Thymus (tissue), 14 donors: ENCODE measurements at places on chromosomes 4 and X.
A peak's percentile ranks its signal among the peaks of the same experiment; 100 is the strongest.

GRCh38 chr4:179768996-179769395 lies 2326.8 kb upstream of the AGA start:
- H3K27ac ChIP-seq = no peak overlapping the region
- no peak for DNase-seq
- H3K27me3 ChIP-seq = no peaks in the 10 kb centered on the region

GRCh38 chr4:59570860-59571476 lies 1629.2 kb upstream of the ADGRL3 start:
- no peaks in the 10 kb centered on the region for H3K27me3 ChIP-seq
- no peaks in the 10 kb centered on the region for H3K36me3 ChIP-seq
- no peak overlapping the region for H3K4me3 ChIP-seq
- H3K4me1 ChIP-seq = no peaks in the 10 kb centered on the region

- no peak overlapping the region for H3K4me3 ChIP-seq
- H3K36me3 ChIP-seq = no peaks in the 10 kb centered on the region
- no peak overlapping the region for H3K27ac ChIP-seq
- DNase-seq = no peak
Measured at GRCh38 chr4:105186701-105187161, 40.1 kb downstream of the TET2 start.

- no peaks in the 10 kb centered on the region for H3K36me3 ChIP-seq
- DNase-seq = no peak
- H3K4me1 ChIP-seq = no peaks in the 10 kb centered on the region
- H3K4me3 ChIP-seq = no peak overlapping the region
- no peak overlapping the region for H3K27ac ChIP-seq
- H3K27me3 ChIP-seq = no peaks in the 10 kb centered on the region
Measured at GRCh38 chrX:116824785-116825184, 362.0 kb upstream of the CT83 start.

GRCh38 chr4:162458051-162458450 lies 294.3 kb upstream of the FSTL5 start:
- H3K36me3 ChIP-seq = no peaks in the 10 kb centered on the region
- H3K27ac ChIP-seq = no peak overlapping the region
- no peak for DNase-seq
- no peak overlapping the region for H3K4me3 ChIP-seq
- no peaks in the 10 kb centered on the region for H3K27me3 ChIP-seq
- no peaks in the 10 kb centered on the region for H3K4me1 ChIP-seq

GRCh38 chr4:127425202-127425845 lies 207.4 kb upstream of the INTU start:
- no peaks in the 10 kb centered on the region for H3K36me3 ChIP-seq
- DNase-seq = no peak
- no peak overlapping the region for H3K27ac ChIP-seq
- H3K27me3 ChIP-seq = no peaks in the 10 kb centered on the region

DNA sequence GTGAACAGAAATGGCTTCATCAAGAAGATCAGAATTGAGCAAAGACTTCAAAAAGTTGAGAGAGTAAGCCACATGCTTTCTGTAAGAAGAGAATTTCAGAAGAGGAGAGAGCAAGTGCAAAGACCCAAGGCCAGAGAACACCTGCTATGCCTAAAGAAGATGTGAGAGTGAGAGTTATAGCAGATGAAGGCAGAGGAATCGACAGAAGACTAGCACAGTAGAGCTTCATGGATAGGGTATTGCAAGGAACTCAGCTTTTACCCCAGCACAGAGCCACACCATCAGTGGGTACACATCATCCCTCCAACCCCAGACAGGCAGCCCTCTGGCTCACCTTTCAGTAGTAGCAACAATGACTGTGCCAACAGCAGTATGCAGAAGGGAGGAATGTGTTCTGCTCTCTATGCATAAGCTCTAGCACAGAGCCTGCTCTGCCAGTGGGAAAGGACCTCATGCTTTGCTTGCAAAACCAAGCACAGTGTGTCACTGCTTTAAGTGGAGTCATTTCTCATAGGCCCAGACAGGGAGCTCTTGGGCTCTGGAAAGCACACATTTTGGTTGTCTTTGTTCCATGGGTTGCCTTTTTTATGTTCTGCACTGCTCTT lies 318.6 kb downstream of the NAF1 start:
- no peak overlapping the region for H3K4me3 ChIP-seq
- no peak for DNase-seq

- no peaks in the 10 kb centered on the region for H3K36me3 ChIP-seq
- no peak overlapping the region for H3K4me3 ChIP-seq
- peak; percentile 0 for DNase-seq
Measured at GRCh38 chrX:77160301-77160700, 286.9 kb upstream of the FGF16 start.

GRCh38 chr4:91909963-91910362 lies 393.8 kb upstream of the GRID2 start:
- no peak overlapping the region for H3K27ac ChIP-seq
- no peak overlapping the region for H3K4me3 ChIP-seq
- H3K36me3 ChIP-seq = no peaks in the 10 kb centered on the region
- no peaks in the 10 kb centered on the region for H3K4me1 ChIP-seq

GRCh38 chr4:56550642-56551041 lies 45.1 kb downstream of the ARL9 start:
- no peak overlapping the region for H3K4me3 ChIP-seq
- no peak overlapping the region for H3K27ac ChIP-seq
- no peaks in the 10 kb centered on the region for H3K36me3 ChIP-seq
- DNase-seq = no peak
- no peaks in the 10 kb centered on the region for H3K27me3 ChIP-seq

DNA sequence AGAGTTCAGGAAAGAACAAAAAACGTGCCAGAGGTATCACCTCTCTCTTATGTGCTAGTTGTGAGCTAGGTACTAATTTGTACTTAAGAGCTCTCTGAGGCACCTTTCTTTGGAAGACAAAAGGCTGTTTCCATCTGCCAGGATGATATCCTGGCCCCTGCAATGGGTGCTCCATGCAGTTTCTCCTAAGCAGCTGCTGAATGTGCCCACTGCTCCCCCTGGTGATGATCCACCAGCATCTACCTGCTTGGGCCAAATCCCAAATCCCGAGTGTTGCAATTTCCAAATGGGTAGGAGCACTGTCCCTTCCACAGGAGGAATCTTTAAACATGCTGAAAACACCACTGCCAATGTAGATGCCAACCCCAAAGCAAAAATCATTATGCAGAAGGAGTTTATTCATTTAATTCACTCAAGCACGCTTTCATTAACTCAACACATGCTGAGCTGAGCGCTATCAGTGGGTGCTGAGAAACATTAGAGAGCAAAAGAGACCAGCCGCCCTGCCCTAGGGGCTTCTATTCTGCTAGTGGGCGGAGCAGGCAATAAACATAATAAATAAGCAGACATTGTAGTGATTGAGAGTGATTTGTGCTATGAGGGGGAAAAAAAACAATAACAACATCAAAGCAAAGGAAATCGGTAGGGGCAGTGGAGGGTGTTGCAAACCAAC lies 69.6 kb upstream of the C4orf50 start:
- no peaks in the 10 kb centered on the region for H3K4me1 ChIP-seq
- H3K27ac ChIP-seq = no peak overlapping the region
- DNase-seq = no peak
- H3K27me3 ChIP-seq = no peaks in the 10 kb centered on the region

DNA sequence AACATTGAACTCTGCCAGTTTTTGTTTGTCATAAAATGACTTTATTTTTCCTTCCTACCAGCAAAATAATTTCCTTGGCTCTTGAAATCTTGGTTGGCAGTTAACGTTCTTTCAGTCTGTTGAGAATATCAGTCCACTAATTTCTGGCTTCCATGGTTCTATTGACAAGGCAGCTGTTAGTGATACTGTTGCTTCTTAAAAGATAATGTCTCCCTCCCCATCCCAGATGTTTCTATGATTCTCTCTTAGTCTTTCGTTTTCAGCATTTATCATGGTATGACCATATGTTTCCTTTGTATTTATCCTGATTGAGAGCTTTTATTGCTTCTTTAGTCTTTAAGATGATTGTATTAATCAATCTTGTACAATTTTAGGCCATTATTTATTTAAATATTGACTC lies 81.1 kb upstream of the STK26 start:
- no peak overlapping the region for H3K27ac ChIP-seq
- H3K27me3 ChIP-seq = no peaks in the 10 kb centered on the region
- no peaks in the 10 kb centered on the region for H3K36me3 ChIP-seq
- no peak for DNase-seq

DNA sequence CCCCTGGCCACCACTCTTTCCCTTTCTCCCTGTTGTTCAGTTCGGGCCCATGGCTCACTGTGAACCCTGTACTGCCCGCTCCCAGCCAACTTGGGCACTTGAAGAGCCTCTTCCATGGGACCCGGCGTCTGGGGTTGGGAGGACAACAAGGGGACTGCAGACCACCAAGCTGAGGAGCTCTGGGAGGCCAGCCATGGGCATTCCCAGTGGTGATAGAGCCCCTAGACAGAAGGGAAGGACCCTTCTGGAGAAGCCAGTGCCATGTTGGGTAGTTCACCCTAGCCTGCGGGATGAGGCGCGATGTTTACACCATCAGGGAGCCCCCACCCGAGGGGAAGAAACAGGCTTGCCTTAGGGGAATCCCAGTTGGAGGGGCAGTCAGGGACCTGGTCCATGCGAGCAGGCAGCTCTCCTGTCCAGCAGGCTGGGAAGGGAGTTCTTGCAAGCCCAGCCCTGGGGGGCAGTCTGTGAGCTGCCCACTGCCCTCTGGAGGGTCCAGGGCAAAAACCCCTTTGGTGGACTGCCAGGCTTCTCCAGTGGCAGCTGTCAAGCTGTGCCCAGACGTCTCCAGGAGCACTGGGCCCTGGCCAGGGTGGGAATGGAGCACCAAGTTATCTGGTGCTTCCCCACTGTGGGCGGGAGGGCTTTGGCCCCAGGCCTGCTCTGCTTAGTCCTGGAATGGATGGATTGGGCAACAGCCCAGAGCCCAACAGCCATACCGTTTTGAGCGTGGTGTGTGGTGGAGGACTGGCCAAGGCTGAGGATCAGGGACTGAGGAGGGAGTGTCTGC lies 23.7 kb upstream of the UBA1 start:
- no peak for DNase-seq
- no peaks in the 10 kb centered on the region for H3K4me1 ChIP-seq
- H3K27ac ChIP-seq = no peak overlapping the region
- no peaks in the 10 kb centered on the region for H3K27me3 ChIP-seq

DNA sequence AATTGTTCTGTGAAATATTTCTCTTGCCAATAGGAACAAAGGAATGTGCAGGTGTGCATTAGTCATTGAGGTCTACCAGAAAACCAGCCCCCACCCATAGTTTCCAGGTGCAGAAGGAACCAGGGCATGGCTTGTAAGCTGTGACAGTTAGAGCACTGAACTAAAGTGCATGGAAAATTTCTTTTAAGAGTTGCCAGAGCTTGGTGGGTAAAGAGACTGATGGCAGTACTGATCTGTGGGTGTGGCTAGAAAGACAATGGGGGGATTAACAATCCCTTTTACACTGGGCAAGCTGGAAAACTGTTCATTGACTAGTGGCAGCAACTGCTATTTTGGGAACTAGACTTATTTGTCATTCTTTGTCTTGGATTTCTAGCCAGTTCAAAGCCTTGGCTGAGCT lies 326.9 kb downstream of the PCDH19 start:
- H3K4me3 ChIP-seq = no peak overlapping the region
- no peaks in the 10 kb centered on the region for H3K36me3 ChIP-seq
- no peaks in the 10 kb centered on the region for H3K4me1 ChIP-seq
- no peaks in the 10 kb centered on the region for H3K27me3 ChIP-seq

DNA sequence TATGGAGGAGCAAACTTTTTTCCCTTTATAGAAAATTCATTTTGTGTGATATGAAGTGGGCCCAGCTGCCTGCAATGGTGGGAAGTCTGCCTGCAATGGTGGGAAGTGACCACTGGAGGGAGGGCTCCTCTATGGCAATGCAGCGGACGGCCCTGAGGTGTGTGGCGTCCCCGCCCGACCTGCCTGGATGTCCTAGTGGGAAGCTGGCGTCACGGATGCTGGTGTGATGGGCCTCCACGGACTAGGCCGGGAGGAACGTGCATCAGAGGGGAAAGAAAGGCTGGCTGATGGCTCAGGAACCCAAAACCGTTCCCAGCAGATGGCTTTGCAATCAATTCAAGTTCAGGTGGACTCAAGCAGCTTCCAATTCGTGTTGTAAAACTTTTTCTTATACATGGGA lies 177.9 kb downstream of the AFAP1 start:
- no peak overlapping the region for H3K27ac ChIP-seq
- H3K36me3 ChIP-seq = no peaks in the 10 kb centered on the region
- peaks cover 3% of the 10 kb centered on the region for H3K27me3 ChIP-seq
- H3K4me1 ChIP-seq = no peaks in the 10 kb centered on the region

- no peak overlapping the region for H3K27ac ChIP-seq
- DNase-seq = no peak
- no peaks in the 10 kb centered on the region for H3K36me3 ChIP-seq
- no peaks in the 10 kb centered on the region for H3K27me3 ChIP-seq
Measured at GRCh38 chrX:64437665-64438064, 42.4 kb upstream of the MTMR8 start.

- H3K27ac ChIP-seq = no peak overlapping the region
- no peaks in the 10 kb centered on the region for H3K4me1 ChIP-seq
- DNase-seq = no peak
- H3K27me3 ChIP-seq = no peaks in the 10 kb centered on the region
Measured at GRCh38 chr4:112201915-112202505, 29.6 kb upstream of the AP1AR start.

GRCh38 chr4:114752391-114753165 lies 154.0 kb downstream of the UGT8 start:
- no peaks in the 10 kb centered on the region for H3K4me1 ChIP-seq
- DNase-seq = no peak
- H3K36me3 ChIP-seq = no peaks in the 10 kb centered on the region
- H3K4me3 ChIP-seq = no peak overlapping the region
- no peak overlapping the region for H3K27ac ChIP-seq

DNA sequence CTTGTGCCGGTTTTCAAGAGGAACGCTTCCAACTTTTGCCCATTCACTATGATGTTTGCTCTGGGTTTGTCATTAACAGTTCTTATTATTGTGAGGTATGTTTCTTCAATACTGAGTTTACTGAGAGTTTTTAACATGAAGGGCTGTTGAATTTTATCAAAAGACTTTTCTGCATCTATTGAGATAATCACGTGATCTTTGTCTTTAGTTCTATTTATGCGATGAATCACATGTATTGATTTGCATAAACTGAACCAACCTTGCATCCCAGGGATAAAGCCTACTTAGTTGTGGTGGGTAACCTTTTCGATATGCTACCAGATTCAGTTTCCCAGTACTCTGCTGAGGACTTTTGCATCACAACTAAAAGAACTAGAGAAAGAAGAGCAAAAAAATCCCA lies 318.0 kb downstream of the GASK1B start:
- no peaks in the 10 kb centered on the region for H3K27me3 ChIP-seq
- no peak overlapping the region for H3K27ac ChIP-seq
- no peaks in the 10 kb centered on the region for H3K36me3 ChIP-seq
- no peak overlapping the region for H3K4me3 ChIP-seq
- no peaks in the 10 kb centered on the region for H3K4me1 ChIP-seq

GRCh38 chrX:154430916-154431315 lies 2.4 kb downstream of the ATP6AP1 start:
- no peaks in the 10 kb centered on the region for H3K27me3 ChIP-seq
- no peak overlapping the region for H3K4me3 ChIP-seq
- no peak for DNase-seq
- H3K4me1 ChIP-seq = peaks cover 18% of the 10 kb centered on the region

- H3K27me3 ChIP-seq = no peaks in the 10 kb centered on the region
- no peak for DNase-seq
- H3K4me3 ChIP-seq = no peak overlapping the region
- H3K36me3 ChIP-seq = no peaks in the 10 kb centered on the region
- no peaks in the 10 kb centered on the region for H3K4me1 ChIP-seq
Measured at GRCh38 chrX:135315864-135316263, 6.6 kb downstream of the ETDC start.
